ENCODE measurements at places on chromosomes 13 and 19.
A peak's percentile ranks its signal among the peaks of the same experiment; 100 is the strongest.

DNA sequence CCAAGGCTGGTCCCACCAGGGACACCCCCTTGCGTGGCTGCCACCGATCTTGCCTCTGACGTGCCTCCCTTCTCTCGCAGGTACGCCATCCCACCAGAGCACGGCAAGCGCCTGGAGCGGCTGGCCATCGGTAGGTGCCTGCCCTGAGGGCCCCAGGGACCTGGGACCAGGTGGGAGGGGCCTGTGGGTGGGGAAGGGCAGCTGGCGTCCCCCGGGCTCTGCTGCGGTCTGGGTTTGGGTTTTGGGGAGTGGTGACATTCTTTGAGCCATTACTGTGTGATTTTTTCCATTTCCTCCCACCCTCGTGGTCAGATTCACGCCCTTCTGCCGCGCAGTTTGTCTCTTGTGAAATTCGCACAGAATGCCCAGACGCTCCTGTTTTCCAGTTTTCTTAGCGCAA, 102.0 kb downstream of the KDM4B start:
- no peak for DNase-seq

- no peak for DNase-seq
Observed at GRCh38 chr19:35487656-35488182, 2.5 kb downstream of the KRTDAP start.

- no peak for DNase-seq
Observed at GRCh38 chr13:98321395-98321794, 144.3 kb upstream of the RNF113B start.

DNA sequence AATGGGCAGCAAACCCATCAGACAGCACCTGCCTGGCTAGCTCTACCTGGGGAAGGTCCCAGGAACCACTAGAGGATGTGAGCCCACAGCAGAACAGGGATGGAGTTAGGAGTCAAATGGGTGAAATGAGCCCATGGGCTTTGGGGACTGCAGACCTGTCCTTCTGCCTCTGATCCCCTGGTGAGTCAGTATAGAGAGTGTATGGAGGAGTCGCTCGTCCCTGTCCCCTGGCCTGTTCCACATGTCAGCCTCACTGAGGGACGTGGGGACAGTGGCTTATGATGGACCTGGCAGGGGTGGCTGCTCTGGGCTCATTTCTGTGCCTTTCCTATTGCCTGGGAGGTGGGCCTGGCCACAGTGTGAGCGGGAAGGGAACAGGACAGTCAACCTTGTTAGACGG, 4.0 kb downstream of the CEACAM1 start:
- DNase-seq = no peak

DNA sequence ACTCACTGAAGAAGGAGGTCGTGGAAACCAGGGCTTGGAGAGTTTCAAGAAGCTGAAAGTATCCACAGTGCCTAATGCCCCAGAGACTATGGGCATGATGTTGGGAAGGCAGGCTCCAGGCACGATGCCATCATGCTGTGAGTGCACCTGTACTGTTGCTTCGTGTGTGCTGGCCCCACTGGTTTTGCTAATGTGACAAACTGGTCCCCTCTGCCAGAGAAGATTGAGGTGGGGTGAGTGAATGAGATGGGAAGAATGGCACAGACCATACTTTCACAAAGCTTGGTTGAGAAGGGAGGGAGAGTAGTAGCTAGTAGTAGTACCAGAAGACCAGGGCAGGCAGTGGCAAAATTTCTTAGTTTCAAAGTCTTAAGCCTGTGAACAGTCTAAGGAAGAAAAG, 19.0 kb upstream of the POP4 start:
- no peak for DNase-seq

- no peak for DNase-seq
Observed at GRCh38 chr19:42166316-42166715, 34.1 kb upstream of the POU2F2 start.

GRCh38 chr13:111317571-111318345, 2.7 kb upstream of the TEX29 start:
- DNase-seq = no peak

DNA sequence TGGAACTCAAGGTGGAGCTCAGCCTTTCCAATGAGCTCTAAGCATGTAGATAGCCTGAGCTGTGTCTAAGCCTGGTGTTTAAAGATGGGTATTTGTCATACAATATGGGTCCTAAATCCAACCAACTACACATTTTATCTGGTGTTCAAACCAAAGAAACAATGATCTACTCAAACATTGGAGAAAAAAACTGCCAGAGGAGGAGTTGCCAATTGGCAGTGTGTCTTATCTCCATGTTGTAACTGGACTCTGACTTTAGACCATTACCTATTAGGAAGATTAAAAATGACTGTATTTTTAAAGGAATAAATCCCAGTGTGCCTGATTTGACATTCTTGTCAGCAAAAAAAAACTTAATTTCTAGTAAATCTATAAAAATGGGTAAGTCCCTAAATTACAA, 96.3 kb downstream of the COG6 start:
- DNase-seq = no peak

GRCh38 chr19:50039968-50040367, 14.2 kb downstream of the ZNF473 start:
- DNase-seq = no peak

DNA sequence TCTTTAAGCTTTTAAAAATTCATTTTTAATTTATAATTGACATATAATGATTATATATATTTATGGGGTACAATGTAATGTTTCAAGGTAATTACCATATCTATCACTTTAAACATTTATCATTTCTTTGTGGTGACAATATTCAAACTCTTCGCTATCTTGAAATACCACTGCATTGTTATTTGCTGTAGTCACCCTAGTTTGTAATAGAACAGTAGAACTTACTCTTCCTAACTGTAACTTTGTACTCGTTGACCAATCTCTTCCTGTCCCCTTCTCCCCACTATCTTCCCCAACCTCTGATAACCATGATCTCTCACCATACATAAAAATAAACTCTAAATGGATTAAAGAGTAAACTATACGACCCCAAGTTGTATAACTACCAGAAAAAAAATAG, 20.4 kb downstream of the COG6 start:
- no peak for DNase-seq

- peak; percentile 37 for DNase-seq
Observed at GRCh38 chr19:12946092-12946721, 545 bp downstream of the RAD23A start.

GRCh38 chr13:103676329-103676728, 610.1 kb upstream of the SLC10A2 start:
- DNase-seq = no peak

GRCh38 chr19:34350161-34350561, 14.8 kb upstream of the GPI start:
- DNase-seq = peak; percentile 91

GRCh38 chr13:112688560-112689302, 1.1 kb upstream of the ATP11A start:
- DNase-seq = peak; percentile 22

Measured in CD4-positive, alpha-beta T cell treated with Interleukin-15 for 4 hours (primary cell).